ENCODE measurements at places on chromosomes 3 and 15. TPM values are rescaled to one million over a fixed set of nuclear protein-coding genes. Genes with fewer than 3 reads are reported as not detected.

The CHST2 gene
- 6.8 TPM for total RNA-seq

DNA sequence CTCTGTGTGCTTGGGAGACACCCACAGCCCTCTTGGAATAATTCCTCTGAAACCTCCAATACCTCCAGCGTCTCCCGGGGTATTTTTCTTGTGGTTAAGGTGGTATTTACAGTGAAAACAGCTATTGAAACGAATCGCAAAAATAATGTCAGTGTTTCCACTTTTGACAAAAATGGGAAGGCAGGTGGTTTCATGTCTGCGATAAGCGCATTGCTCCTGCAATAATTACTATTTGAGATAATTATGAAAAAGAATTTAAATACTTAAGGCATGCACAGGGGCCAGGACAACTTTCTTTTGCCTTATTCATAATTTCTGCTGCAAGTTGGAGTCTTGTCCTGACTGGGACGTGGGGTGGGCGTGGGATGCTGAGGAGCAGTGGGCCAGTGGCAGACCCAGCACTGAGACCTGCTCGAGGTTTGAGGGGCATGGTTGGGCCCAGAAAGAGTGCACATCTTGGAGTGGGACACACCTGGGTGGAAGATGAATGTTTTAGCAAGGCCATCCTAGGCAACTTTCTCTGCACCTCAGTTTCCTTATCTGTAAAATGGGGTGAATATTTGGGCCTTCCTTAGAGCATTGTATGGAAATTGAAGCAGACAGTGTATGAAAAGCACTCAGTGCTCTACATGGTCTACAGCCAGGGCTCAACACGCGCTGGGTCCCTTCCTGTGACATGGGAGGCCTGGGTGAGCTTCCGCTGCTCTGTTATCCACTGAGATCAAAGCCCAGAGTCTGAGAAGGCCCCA, 110.5 kb downstream of the FBLN2 start:
- DNase-seq, result no peak
- H3K4me3 ChIP-seq, result no peak overlapping the region
- H3K27me3 ChIP-seq, result peaks cover 2% of the 10 kb centered on the region
- H3K36me3 ChIP-seq, result no peaks in the 10 kb centered on the region

The GOLGA6L2 gene
- total RNA-seq, result not detected

DNA sequence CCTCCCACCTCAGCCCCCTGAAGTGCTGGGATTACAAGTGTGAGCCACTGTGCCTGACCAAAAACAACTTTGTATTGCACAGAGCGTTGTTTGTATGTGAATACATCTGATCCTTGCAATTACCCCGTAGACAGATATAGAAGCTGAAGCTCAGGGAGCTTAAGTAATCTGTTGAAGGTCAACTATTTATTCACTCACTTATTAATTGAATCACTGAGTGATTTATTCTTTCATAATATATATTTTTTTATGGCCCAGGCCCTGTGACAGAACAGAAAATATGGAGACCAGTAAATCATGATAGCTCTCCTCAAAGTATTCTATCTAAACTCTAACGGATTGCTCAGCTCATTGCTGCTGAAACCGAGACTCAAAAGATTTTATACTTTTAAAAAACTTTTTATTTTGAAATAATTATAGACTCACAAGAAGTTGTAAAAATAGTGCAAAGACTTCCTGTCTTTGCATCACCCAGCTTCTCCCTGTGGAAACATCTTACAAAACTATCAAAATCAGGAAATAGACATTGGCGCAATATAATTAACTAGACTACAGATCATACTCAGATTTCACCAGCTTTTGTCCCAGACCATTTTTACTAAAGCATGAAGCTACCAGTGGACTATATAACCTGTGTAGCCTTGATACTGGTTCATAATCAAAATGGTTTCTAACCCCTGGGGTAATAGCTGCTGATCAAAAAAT, 466.1 kb downstream of the PDCD6IP start:
- H3K4me3 ChIP-seq, result no peak overlapping the region
- H3K36me3 ChIP-seq, result no peaks in the 10 kb centered on the region
- H3K27ac ChIP-seq, result no peak overlapping the region
- H3K4me1 ChIP-seq, result peaks cover 17% of the 10 kb centered on the region
- no peak for DNase-seq
- peaks cover 8% of the 10 kb centered on the region for H3K27me3 ChIP-seq

GRCh38 chr15:90637693-90638092, 79.5 kb upstream of the BLM start:
- H3K4me1 ChIP-seq, result peaks cover 7% of the 10 kb centered on the region
- H3K27ac ChIP-seq, result no peak overlapping the region
- no peaks in the 10 kb centered on the region for H3K27me3 ChIP-seq
- no peak for DNase-seq
- no peak overlapping the region for H3K4me3 ChIP-seq

The SNTN gene
- total RNA-seq, result not detected

The SECISBP2L gene
- total RNA-seq, result 22.4 TPM

DNA sequence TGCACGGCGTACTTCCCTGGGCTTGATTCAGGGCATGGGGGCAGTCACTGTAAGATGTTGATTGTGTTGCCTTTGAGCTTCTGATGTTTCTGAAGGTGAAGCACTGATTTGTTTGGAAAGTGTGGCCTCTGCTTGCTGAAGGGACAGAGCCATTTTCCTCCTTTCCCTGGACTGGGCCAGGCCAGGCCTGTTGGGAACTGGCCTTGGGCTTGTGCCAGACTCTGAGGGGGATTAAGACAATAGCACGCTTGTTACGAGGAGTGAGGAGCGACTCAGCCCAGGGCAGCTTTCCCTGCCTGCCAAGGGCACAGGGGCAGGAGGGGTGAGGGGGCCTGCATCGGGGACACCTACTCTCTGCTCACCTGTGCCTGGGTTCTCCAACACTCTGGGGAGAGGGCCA, 42.9 kb downstream of the LINGO1 start:
- no peak for DNase-seq
- no peaks in the 10 kb centered on the region for H3K4me1 ChIP-seq
- H3K36me3 ChIP-seq, result no peaks in the 10 kb centered on the region
- H3K27ac ChIP-seq, result no peak overlapping the region
- no peaks in the 10 kb centered on the region for H3K27me3 ChIP-seq

- no peak overlapping the region for H3K4me3 ChIP-seq
- peaks cover 63% of the 10 kb centered on the region for H3K4me1 ChIP-seq
- no peak overlapping the region for H3K27ac ChIP-seq
- peaks cover 19% of the 10 kb centered on the region for H3K36me3 ChIP-seq
Observed at GRCh38 chr3:71350998-71351397, 232.5 kb downstream of the FOXP1 start.

The GOLGA8N gene
- total RNA-seq, result 2.4 TPM

GRCh38 chr3:123783811-123784210, 100.3 kb downstream of the MYLK start:
- no peaks in the 10 kb centered on the region for H3K4me1 ChIP-seq
- no peaks in the 10 kb centered on the region for H3K36me3 ChIP-seq
- H3K27me3 ChIP-seq, result no peaks in the 10 kb centered on the region
- H3K27ac ChIP-seq, result no peak overlapping the region
- no peak for DNase-seq
- no peak overlapping the region for H3K4me3 ChIP-seq

DNA sequence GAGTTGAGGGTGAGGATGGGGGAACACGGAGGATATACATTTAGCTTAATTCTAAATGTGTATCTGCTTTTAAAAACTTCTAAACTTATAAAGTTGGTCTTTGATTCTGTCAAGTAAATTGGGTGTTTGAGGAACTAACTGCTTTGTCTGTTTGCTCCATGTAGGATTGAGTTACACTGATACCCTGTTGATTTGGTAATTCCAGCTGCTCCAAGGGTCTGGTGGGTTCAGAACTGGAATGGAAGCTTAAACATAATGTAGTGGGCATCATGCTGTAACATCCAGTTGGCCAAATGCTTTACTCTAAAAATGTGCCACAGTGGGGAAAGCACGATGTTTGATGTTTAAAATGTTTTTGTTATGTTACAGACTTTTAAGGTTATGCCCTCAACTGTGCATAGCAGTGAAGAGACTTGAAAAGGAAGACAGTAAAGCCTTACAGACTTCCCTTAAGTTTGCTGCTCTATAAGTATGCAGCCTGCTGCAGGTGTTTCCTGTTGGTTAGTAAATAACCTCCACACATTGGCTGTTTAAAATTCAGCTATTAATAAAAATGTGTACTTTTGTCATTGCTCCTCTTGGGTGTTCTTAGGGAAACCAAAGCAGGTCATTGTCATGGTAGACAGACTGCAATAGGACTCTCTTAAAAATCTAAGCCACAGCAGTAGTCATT, 5.9 kb upstream of the EDEM1 start:
- DNase-seq, result no peak
- H3K4me1 ChIP-seq, result peaks cover 11% of the 10 kb centered on the region
- H3K27me3 ChIP-seq, result no peaks in the 10 kb centered on the region
- no peak overlapping the region for H3K4me3 ChIP-seq
- H3K36me3 ChIP-seq, result peaks cover 23% of the 10 kb centered on the region

DNA sequence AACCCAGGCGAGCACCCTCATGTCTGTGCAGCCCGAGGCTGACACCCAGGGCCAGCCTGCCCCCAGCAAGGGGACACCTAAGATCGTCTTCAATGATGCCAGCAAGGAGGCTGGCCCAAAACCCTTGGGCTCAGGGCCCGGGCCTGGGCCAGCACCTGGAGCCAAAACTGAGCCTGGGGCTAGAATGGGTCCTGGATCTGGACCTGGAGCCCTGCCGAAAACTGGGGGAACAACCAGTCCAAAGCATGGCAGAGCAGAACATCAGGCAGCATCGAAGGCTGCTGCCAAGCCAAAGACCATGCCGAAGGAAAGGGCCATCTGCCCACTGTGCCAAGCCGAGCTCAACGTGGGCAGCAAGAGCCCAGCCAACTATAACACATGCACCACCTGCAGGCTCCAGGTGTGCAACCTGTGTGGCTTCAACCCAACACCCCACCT, 31.4 kb upstream of the APEH start:
- H3K27ac ChIP-seq, result no peak overlapping the region
- H3K36me3 ChIP-seq, result no peaks in the 10 kb centered on the region
- H3K4me3 ChIP-seq, result no peak overlapping the region
- no peak for DNase-seq
- H3K4me1 ChIP-seq, result no peaks in the 10 kb centered on the region

The CERS3 gene
- total RNA-seq, result 0.41 TPM

- no peaks in the 10 kb centered on the region for H3K4me1 ChIP-seq
- no peak overlapping the region for H3K27ac ChIP-seq
- H3K4me3 ChIP-seq, result no peak overlapping the region
- DNase-seq, result no peak
Observed at GRCh38 chr3:127413318-127413673, 125.5 kb upstream of the PRR20G start.

The RIOX2 gene
- 35.0 TPM for total RNA-seq

DNA sequence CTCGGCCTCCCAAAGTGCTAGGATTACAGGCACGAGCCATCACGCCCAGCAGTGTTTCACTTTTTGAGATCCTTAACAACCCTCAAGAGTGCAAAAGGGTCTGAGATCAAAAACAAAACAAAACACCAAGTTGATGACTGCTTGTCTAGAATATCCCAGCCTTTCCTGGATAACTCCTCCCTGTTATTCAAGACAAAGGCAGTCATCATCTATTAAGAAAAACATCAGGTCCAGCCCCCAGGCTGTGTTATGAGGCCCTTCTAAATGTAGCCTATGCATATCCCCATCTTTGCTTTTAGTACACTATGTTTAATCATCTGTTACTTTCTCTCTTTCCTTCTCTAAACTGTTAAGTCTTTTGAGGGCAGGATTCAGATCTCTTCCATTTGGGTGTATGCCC, 150.1 kb upstream of the FHIT start:
- no peaks in the 10 kb centered on the region for H3K36me3 ChIP-seq
- no peaks in the 10 kb centered on the region for H3K4me1 ChIP-seq
- H3K27me3 ChIP-seq, result peaks cover 2% of the 10 kb centered on the region
- no peak overlapping the region for H3K4me3 ChIP-seq
- no peak overlapping the region for H3K27ac ChIP-seq
- no peak for DNase-seq

The ARPIN gene
- not detected for total RNA-seq

GRCh38 chr15:52281085-52282035, 14.2 kb downstream of the MYO5C start:
- H3K27ac ChIP-seq, result no peak overlapping the region
- H3K36me3 ChIP-seq, result no peaks in the 10 kb centered on the region
- H3K4me1 ChIP-seq, result no peaks in the 10 kb centered on the region
- no peak for DNase-seq
- H3K4me3 ChIP-seq, result no peak overlapping the region
- H3K27me3 ChIP-seq, result no peaks in the 10 kb centered on the region

DNA sequence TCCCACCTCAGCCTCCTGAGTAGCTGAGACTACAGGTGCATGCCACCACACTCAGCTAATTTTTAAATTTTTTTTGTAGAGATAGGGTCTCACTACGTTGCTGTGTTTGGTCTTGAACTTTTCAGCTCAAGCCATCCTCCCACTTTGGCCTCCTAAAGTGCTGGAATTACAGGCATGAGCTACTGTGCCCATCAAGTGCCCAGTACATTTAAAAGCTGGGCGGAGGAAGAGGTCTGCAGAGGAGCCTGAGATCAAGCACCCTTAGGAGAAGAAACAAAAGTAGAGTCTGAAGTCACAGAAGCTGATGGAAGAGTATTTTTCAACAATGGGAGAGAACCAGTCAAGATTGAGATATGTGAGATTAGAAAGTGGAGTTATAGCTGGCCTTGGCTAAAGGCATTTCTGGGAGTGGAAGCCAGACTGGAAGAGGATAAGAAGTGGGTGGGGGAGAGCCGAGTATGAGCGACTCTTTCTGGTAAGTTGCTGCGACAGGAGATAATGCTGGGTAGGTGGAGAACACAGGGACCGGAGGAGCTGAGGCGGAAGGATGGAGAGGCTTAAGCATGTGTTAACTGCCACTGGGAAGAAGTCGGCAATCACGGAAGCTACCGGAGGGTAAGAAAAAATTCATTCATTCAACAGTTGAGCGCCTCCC, 782 bp upstream of the IREB2 start:
- peak overlapping the region; percentile 99 for H3K27ac ChIP-seq
- no peaks in the 10 kb centered on the region for H3K27me3 ChIP-seq
- peak; percentile 13 for DNase-seq
- peaks cover 29% of the 10 kb centered on the region for H3K4me1 ChIP-seq

GRCh38 chr15:26179906-26180305, 316.8 kb upstream of the ATP10A start:
- DNase-seq, result no peak
- H3K36me3 ChIP-seq, result no peaks in the 10 kb centered on the region
- H3K4me3 ChIP-seq, result no peak overlapping the region

The SPTBN5 gene
- 0.46 TPM for total RNA-seq

The FGF7 gene
- not detected for total RNA-seq

The RFC4 gene
- total RNA-seq, result 130 TPM

DNA sequence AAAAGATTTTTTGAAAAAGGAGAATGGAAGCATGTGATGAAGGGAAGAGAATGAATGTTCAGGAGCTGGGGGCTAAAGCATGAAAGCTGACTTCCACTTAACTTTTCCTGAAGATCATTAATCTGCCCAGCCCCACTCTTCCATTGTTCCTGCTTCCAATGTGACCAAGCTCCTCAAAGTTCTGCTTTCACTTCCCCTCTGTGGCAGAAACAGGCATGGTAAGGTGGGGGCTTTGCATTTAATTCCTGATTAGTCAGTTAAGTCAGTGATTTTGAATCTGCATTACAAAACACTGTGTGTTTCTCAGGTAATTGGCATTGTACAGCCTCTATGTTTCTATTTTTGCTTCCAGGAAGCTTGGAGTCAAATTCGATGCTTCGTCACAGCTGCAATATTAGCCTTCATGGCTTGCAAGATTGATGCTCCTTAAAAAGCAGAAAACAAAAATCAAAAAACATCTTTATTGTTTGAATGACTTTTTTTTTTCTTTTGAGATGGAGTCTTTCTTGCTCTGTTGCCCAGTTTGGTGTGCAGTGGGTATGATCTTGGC, 7.3 kb upstream of the TM6SF1 start:
- H3K27ac ChIP-seq, result no peak overlapping the region
- DNase-seq, result no peak
- peaks cover 34% of the 10 kb centered on the region for H3K27me3 ChIP-seq
- H3K36me3 ChIP-seq, result no peaks in the 10 kb centered on the region

The APBA2 gene
- total RNA-seq, result 12.8 TPM
